ENCODE measurements at places on chromosomes 11 and 22.

- no peak for DNase-seq
Measured at GRCh38 chr11:126391286-126391954, 35.9 kb downstream of the ST3GAL4 start.

GRCh38 chr22:27948569-27948968 lies 29.5 kb upstream of the PITPNB start:
- DNase-seq, result no peak

GRCh38 chr11:44536788-44537516 lies 28.5 kb upstream of the CD82 start:
- no peak for DNase-seq

DNA sequence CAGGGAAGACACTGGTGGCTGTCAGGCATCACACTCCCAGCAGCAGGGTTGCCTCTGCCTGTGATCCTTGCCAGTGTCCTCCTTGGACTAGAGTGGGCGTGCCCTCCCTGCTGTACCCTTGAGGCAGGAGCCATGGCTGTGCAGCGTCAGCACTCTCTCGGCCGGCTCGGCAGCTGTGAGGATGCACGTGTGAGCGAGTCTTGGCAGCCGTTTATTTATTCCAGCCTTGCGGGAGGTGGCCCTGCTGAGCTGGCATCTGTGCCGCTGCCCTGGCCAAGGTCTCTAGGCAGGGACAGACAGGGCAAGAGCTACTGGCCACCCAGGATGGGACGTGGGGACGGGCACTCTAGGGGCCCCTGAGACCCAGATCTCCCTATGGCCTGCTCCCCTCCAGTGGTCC lies 33.9 kb downstream of the TSPAN4 start:
- no peak for DNase-seq

- DNase-seq, result no peak
Measured at GRCh38 chr22:36395055-36395849, 7.5 kb upstream of the MYH9 start.

DNA sequence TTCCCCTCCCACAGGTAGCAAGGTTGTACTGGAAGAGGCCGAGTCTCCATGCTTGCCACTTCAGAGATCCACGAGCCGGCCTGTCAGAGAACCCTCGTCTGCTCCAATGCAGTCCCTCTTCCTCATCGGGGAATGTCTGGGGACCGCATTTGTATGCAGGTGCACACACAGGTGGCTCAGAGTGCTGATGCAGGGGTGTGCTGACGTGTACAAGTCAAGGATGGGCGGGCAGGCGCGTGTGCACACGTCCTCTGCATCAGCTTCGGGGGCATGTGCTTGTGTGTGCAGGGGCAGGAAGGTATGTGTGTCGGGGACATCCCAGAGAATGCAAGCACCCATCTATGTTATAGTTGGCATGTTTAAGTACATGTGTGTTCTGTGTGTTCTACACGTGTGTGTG lies 49.4 kb downstream of the ELFN2 start:
- DNase-seq, result no peak

DNA sequence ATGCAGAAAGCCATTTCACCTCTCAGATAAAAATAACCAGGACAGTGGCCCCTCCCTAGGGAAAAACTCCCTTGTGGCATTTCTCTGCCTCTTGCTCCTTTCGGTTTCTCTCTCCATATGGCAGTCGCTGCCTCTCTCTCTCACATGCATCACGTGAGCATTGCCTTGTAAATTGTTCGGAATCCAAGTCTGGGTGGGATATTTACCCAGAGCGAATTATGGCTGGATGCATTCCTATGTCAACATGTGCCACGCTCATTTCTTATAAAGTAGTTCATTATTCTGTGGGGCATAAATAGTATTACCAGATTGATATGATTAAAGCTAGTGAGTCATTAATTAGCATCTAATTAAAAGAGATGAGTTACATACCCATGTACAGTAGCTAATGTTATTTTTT lies 392.9 kb downstream of the INSC start:
- no peak for DNase-seq

GRCh38 chr11:2581151-2581930 lies 118.5 kb downstream of the KCNQ1OT1 start:
- no peak for DNase-seq

- DNase-seq, result no peak
Measured at GRCh38 chr11:103254123-103254522, 144.9 kb downstream of the DYNC2H1 start.

DNA sequence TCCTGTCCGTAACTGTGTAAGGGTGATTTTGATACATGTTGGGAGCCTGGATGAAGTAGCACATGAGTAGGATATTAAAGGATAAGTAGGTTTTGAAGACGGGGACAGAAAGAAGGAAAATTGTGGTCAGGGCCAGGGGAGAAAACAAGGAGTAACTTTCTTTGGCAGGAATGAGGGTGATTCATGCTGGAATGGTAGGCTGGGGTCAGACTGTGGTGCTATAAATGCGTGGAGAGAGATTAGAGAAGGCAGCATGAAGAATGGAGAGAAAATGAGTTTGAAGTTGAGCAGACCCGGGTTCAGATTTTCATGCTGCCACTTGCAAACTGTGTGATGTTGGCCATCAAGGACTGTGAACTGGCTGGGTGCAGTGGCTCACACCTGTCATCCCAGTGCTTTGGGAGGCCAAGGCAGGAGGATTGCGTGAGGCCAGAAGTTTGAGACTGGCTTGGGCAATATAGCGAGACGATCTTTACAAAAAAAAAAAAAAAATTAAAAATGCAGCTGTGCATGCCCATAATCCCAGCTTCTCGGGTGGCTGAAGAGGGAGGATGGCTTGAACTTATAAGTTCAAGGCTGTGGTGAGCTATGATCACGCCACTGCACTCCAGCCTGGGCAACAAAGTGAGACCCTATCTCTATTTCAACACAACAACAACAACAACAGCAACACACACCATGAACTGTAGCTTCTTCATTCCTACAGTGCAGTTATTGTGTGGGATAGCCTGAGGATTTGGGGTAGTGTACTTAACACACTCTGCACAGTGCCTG lies 22.3 kb downstream of the ZBTB16 start:
- DNase-seq, result no peak

DNA sequence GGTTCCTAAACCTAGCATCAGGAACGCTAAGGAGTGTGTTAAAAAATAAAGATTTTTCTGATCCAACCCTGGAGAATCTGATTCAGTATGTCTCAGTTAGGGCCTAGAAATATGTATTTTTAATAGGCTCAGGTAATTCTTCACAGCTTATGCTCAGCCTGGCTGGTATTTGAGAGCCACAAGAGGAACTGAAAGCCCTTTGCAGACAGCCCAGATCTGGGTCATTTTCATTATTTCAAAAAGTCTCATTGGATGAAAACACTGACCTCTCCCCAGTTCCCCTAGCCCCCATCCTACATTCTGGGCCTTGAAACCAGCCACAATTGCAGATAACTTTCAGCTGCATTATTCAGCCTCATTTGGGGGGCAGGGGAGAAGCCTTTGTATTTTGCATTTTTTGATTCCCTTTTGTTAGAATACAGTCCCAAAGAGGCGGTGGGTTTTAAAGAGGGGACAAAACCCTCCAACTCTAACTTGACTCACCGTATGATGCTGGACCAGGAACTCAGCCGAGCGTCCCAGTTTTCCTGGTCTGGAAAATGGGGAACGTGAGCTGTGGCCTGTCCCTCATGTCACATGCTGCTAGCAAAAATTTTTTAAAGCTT lies 66.0 kb upstream of the LARGE1 start:
- no peak for DNase-seq

- no peak for DNase-seq
Measured at GRCh38 chr11:11391796-11392463, 38.9 kb upstream of the CSNK2A3 start.

DNA sequence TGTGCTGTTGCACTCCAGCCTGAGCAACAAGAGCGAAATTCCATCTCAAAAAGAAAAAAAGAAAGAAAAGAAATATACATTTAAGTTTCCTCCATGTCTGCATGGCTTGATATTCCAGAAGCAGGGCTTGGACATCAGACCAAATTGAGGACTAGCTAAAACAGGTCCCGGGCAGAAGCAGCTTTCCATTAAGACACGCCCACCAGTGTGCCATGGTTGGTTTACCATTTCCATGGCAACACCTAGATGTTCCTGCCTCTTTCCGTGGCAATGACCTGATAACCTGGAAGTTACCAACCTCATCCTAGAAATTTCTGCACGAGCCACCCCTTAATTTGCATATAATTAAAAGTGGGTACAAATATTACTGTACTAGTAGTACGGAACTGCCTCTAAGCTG lies 111.3 kb downstream of the NAT10 start:
- no peak for DNase-seq

All from HEK293T (cell line).